Suppressor macrophage (primary cell): ENCODE measurements at places on chromosomes 12 and 14.

DNA sequence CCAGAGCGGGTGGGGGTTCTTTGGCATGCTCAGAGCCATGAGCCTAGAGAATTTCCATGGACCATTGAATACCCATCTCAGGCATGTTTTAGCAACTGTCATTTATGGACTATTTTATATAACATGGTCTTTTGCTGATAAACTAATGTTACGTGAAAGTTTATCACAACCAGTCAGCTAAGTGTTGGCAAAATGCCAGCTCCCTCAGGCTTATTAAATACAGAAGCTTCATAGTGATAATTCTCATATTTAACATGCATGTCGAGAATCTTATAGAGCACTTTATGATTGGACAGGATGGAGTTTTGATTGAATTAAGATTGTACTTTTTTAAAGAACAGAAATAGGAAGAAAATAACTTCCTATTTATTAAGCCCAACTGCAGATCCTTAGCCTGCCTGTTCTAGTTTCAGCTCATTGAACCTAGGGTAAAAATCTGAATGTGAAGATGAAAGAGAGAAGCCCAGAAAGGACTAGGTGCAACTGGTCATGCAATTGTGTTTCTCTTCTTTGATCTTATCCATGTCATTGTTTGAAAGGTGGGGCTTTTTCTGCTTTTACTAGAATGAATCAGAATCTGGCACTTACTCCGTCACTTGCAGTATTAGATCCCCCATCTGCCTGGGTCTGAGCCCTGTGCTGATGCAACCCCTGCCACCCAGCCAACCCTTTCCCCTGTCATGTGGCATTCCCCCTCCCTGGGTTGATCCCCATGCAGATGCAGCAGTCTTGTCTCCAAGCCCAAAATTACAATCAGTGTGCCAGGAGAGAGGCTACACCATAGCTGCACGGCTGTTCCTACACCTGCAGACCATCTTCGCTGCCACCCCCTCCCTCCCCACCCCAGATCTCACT is 134.6 kb upstream of the EVL start:
- DNase-seq = peak; percentile 3

DNA sequence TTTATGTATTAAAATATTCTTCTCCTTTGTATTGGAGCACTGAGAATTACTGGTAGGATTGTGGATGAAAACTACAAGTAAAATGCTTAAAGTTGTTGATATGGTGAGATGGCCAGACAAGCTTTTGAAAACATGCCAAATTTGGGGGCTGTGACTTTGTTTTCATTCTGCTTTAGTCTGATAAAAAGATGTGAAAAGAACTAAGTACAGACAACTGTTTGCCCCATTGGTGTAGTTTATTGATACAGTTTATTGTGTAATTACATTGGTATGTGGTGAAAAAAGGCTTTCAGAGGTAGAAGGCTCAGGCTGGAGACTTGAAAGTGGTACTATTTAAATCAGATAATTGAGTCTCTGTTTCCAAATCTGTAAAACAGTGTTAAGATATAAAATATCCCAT is 746.8 kb downstream of the DIO2 start:
- DNase-seq = no peak

DNA sequence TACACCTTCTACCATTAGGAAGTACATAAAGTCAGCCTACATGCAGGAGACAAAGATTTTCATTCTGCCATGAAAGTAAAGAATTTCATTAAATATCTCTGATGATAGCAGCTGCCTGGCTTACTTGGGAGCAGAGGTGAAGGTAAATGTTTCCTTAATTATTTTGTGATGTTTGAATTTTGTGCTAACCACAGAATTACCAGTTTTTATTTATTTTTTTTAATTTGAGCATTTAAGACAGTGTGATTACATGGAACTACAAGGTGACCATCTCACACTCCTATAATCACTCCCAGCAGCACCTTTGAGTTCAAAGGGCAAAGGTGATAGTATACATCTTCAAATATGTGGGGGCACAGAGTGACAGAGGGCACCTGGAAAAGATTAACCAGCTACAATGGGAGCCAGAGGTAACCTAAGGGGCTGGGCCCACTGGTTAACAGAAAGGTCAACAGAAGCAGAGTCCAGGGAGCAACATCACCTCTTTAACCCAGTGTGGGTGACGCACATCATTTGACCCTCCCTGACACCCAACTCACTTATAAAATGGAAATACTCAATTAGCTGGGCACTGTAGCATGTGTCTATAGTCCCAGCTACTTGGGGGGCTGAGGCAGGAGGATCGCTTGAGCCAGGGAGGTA is 65.0 kb downstream of the GCH1 start:
- no peak for DNase-seq

DNA sequence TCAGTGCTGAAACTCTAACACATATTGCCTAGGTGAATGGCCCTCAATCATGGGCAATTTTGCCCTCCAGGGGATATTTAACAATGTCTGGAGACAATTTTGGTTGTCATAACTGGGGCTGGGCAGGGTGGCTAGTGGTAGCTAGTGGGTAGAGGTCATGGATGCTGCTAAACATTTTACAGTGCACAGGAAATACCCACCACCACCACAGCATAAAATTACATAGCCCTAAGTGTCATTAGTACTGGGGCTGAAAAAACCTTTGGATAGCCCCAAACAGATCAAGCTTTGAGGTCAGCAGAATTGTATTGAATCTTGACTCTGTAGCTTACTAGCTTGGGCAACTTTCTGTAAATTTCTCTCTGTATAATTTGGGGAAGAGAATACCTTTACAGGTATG is 758.0 kb downstream of the BCL11B start:
- DNase-seq = no peak

DNA sequence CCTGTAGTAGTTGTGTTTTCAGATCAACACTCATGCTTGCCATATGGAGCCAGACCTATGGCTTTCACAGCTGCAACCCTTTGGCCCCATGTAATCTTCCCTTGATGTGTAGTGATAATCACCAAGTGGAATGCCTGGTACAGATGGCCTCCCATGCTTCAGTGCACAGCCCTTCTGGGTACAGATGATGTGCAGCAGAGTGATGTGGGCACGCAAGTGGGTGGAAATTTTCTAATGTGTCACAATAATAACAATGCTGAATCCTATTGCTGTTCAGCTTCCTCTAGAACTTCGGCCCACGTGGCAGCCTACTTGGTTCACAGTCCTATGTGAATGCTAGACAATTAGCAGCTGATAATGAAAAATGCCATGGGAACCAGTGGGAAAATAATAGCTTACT is 188.1 kb downstream of the SNAPC1 start:
- no peak for DNase-seq

GRCh38 chr14:32050878-32051277 is 26.2 kb upstream of the ARHGAP5 start:
- no peak for DNase-seq

DNA sequence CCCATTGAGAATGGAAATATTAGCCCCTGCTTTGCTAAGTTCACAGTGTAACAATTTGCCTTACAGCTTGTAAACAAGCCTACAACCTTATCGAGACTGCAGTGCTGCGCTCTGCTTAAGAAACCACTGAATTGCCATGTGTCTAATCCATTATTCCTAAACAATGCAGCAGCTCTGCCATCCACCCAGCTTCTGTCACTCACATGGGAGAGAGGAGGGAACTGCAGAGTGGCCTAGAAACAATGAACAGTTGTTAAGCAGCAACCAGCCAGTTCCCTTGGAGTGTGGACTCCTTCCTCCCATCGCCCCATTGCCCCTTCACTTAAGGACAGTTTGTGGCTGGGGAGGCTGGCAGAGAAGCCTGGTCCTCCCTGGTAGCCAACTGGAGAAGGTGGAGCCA is 42.9 kb downstream of the TESPA1 start:
- no peak for DNase-seq

DNA sequence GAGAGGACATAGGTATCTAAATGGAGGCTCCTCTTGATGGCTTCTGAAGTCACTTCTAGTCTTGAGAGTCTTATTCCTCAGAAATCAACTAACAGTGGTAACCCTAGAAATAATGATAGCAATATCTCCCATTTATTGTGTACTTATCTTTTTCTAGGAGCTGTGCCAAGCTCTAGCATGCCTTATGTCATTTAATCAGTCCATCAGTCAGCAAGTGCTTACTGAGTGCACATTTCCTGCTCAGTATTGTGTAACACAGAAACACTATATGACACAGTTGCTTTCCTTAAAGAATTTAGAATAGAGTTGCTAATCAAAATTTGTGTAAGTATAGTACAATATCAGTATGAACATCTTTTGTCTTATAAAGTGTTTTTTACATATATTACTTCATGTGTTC is 36.6 kb downstream of the KRT76 start:
- no peak for DNase-seq

GRCh38 chr14:101817501-101818001 is 56.0 kb downstream of the PPP2R5C start:
- DNase-seq = no peak

- DNase-seq = no peak
Measured at GRCh38 chr12:11771895-11772502, 122.5 kb downstream of the ETV6 start.
